Fibroblast of skin of abdomen (primary cell): ENCODE measurements at places on chromosomes 4 and X.
A peak's percentile ranks its signal among the peaks of the same experiment; 100 is the strongest.

- peak; percentile 50 for DNase-seq
These were observed 6.7 kb upstream of the ERCC6L start for GRCh38 chrX:72245461-72246089.

DNA sequence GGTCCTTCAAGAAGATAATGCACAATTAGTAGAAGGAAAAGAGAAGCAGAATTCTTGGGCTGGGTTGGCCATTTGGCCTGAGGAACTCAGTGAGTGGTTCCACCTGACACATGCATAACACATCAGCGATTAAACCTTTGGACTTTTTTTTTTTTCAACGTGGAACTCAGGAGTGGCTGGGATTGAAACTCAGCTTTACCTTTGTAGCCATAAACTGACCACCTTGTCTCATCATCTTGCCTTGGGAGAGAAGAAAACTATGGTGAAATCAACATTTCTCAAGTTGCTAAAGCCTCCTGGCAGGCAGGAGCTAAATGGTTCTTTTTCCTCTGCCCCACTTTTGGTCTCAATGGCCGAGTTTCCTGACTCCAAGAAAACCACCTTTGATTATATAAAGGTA lies 16.3 kb downstream of the PTTG2 start:
- DNase-seq = no peak

DNA sequence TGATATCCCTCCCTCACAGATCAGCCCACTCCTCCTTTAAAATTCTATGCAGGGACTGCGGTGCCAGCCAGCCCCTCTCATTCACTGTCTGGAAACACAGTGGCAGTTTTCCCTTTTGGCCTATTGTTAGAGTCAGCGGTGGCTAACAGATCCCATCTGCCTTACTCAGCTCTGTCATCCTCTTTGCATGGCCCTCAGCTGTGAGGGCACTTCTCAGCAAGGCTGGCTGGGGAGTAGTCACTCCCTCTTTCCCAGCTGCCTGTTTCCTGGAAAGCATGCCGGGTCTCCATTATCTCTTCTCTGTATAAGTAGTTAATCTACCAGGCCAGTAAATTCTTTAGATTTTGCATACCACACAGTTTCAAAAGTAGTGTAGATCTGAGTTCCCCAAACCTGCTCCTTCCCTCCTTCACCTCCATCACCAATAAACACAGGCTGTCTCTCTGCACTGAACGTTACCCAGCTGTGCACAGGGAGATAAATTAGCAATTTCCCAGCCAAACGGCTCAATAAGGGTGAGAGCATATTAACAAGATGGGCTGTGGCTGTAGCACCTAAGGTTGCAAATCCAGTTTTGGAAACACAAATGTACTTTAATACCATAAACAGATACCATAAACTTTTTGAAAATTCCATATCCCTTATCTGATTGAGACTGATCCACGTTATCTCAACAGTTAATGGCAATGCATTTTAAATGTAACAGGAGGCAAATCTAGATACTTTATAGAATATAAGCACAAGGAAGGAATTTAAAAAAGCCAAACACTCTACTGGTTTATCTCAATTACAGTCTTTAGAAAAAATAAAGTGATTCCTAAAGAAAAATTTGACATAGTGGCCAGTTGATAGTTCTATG lies 229.3 kb downstream of the ANKRD50 start:
- DNase-seq = peak; percentile 40

- peak; percentile 35 for DNase-seq
These were observed 37.9 kb upstream of the SCRG1 start for GRCh38 chr4:173436771-173437265.

- DNase-seq = no peak
These were observed 105.8 kb upstream of the NWD2 start for GRCh38 chr4:37138789-37139188.

DNA sequence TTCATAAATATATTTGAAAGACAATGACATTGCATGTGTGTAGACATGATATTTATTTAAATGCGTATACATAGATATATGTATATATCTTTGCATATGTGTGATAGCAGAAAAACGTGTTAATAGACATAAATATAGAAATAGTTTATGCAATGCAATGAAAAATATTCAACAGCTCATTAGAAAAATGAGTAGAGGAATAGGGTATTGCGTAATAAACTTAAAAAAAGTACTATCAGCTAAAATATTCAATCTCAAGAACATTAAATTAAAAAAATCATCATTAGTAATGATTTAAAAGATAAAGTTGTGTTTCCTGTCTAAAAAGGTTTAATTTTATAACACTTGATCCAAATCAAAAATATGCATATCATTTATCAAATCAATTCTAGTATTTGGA lies 2101.5 kb upstream of the TENM3 start:
- DNase-seq = no peak

DNA sequence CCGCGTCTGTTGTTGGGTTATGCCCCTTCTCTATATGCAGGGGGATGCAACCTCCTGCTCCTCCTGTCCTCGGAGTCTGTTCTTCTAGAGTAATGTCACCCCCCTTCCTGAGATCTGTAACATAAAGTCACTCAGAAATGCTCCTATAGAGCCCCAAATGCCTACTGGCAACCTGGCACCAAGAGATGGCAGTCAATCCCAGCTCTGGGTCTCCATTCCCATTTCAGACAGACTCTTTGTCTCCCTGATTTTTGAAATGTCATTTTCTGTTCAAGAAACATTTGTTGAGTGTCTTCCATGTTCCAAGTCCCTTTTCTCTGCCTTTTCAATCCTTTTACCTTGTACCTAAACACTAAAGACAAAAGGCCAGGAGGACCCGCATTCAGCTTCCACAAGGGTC lies 9.6 kb upstream of the PRDM8 start:
- DNase-seq = no peak

DNA sequence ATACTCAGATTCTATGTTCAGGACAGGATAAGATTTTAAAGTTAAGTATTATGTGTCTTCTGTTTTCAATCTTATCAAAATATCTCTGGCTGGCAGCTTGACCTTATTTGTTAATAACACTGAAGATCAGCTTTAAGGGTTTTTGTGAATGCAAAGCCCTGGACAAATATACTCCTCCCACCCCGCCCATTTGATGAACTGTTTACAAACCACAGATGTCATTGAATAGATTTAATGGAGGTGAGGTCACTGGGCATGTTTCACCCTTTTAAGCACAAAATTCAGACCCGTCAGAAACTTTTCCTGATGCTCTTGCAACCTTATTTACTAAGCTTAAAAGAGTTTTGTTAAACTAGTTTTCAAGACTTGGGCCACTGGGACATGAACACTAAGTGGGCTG lies 10.1 kb upstream of the CXCL8 start:
- peak; percentile 29 for DNase-seq
